Mesenchymal stem cell (in vitro differentiated cells and primary cell): ENCODE measurements at places on chromosomes 5 and 9.
A peak's percentile ranks its signal among the peaks of the same experiment; 100 is the strongest.

DNA sequence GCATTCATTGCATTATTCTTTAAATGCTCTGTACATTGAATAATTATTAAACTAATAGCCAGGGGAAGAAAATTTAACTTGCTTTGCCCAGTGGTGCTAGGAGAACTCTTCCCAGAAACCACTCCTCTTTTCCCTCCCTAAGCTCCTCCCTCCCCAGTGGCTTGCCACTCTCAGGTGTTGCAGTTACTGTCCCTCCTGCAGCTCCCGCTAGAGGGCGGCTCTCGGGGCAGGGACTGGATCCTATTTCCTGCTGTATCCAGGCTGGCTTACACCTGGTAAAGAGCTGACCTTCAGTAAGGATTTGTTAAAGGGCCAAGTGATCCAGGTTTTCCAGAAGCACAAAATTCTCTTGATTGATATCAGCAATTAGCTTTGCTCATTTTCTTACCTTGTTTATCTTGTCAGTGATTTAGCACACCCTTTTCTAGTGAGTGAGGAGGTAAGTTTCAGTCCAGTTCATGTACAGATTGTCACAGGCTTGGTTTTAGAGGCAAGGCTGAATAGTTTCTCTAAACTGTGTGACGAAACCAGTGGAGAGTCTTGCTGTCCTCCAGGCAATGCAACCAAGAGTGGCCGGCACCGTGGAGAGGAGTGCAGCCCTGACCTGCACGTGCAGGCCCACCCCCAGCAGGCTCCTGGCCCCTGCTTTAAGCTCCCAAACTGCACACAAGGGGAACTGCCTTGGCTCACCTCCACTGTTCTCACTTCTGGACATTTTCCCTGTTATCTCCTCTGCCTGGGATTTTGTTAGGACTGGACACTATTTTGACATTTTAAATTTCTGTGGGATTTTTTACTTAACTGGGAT is 423.8 kb downstream of the SPOCK1 start:
- peak; percentile 4 for DNase-seq

DNA sequence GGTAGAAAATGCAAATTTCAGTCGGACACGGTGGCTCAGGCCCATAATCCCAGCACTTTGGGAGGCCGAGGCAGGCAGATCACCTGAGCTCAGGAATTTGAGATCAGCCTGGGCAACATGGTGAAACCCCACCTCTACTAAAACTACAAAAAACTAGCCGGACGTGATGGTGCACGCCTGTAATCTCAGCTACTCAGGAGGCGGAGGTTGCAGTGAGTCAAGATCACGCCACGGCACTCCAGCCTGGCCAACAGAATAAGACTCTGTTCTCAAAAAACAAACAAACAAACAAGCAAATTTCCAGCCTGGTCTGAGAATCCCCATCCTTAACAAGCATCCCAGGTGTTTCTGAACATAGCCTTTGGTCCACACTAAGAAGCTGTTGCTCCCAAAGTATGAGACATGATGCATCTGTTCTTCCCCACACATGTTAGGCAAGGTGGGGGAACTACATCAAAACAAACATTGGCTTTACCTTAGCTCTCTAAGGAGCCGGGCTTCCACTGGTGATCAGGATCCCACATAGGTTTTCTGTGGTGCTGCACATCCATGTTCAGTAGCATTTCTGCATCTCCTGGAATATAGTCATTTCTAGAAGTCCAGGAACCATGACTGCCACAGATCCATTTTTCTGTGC is 92.5 kb upstream of the DMRT1 start:
- DNase-seq, result no peak

- peak; percentile 17 for DNase-seq
These were observed 7.1 kb downstream of the ACTL7A start for GRCh38 chr9:108869092-108869725.

- DNase-seq, result no peak
These were observed 167.6 kb upstream of the FSTL4 start for GRCh38 chr5:133779828-133780475.

GRCh38 chr5:61673007-61673735 is 341.1 kb downstream of the ZSWIM6 start:
- DNase-seq, result peak; percentile 7

GRCh38 chr9:106075960-106076327 is 381.6 kb downstream of the TMEM38B start:
- peak; percentile 13 for DNase-seq

GRCh38 chr5:167228134-167228533 is 1063.3 kb upstream of the WWC1 start:
- no peak for DNase-seq

- DNase-seq, result peak; percentile 87
These were observed 11.1 kb upstream of the MLANA start for GRCh38 chr9:5879419-5880181.

- DNase-seq, result no peak
These were observed 1492.7 kb downstream of the MAT2B start for GRCh38 chr5:164998142-164998541.

DNA sequence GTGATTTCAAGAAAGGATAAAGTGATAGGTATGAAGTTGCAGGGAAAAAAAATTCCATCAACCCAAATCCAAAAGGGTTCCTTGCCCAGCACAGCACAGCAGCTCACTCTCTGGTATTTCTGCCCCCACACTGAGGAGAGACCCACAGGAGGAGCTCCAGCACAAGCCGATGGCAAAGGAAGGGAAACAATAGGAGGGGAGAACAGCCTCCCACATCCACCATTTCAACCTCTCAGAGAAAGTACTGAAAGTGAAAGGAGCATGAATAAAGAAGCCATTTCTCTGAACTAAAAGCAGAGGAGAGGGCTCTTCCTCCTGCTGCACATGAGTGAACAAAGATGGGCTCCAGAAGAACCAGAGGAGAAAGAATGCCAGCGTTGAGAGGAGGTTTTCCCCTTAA is 54.9 kb upstream of the ZSWIM6 start:
- peak; percentile 63 for DNase-seq

DNA sequence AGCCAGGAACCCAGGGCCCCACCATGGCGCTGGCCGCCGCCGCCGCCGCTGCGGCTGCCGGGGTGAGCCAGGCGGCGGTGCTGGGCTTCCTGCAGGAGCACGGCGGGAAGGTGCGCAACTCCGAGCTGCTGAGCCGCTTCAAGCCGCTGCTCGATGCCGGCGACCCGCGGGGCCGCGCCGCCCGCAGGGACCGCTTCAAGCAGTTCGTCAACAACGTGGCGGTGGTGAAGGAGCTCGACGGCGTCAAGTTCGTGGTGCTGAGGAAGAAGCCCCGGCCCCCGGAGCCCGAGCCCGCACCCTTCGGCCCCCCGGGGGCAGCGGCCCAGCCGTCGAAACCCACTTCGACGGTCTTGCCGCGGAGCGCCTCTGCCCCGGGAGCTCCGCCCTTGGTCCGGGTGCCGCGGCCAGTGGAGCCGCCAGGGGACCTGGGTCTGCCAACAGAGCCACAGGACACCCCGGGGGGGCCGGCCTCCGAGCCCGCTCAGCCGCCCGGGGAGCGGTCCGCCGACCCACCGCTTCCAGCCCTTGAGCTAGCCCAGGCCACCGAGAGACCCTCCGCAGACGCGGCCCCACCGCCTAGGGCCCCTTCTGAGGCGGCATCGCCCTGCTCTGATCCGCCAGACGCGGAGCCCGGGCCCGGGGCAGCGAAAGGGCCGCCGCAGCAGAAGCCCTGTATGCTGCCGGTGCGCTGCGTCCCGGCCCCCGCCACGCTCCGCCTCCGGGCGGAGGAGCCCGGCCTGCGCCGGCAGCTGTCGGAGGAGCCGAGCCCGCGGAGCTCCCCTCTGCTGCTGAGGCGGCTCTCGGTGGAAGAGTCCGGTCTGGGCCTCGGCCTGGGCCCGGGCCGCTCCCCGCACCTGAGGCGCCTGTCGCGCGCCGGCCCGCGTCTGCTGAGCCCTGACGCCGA is 749 bp downstream of the SOWAHA start:
- peak; percentile 30 for DNase-seq

DNA sequence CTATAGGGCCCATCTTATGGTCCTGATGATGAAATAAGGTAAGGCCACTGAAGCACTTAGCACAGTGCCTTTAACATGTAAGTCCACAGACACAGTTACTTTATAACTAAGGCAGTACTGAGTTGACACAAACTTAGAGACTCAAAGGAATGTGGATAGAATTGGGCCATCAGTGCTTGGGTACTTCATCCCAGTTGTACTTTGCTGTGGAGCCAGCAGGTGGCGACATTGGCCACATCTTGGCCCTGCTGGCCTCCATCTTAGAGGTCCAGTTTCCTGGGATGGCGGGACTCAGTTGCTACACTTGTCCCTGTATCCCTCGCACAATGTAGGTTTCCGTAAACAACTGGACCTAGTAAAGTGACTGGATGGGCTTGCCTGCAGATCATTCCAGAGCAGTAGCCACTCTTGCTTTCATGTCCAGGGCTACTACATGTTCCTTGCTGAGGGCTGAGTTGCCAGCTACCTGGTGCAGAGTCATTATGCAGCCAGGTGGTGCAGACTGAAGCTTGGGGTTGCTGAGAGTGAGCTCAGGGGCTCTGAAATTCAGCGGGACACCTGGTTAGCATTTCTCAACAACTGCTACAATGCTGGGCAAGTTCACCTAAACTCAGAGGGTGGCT is 10.6 kb downstream of the MTAP start:
- DNase-seq, result peak; percentile 80

DNA sequence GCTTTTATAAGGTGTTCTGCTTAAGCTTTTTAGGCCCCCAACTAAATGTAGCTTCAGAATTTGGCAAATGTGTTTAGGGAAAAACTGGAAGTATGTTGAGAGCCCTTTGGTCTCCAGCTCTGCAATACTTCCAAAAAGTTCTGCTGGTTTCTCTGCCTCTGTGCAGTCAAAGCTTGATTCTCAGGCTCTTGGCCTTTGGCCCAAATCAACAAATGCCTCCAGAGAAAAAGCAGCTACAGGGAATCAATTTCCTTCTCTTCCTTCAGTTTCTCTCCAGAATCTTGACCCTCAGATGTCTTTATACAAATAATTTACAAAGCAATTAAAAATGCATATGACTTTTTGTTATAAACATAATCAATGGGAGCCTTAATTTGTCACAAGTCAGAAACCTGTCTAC is 235.7 kb downstream of the COMMD10 start:
- peak; percentile 3 for DNase-seq

GRCh38 chr9:69546265-69546664 is 125.9 kb downstream of the APBA1 start:
- DNase-seq, result no peak

DNA sequence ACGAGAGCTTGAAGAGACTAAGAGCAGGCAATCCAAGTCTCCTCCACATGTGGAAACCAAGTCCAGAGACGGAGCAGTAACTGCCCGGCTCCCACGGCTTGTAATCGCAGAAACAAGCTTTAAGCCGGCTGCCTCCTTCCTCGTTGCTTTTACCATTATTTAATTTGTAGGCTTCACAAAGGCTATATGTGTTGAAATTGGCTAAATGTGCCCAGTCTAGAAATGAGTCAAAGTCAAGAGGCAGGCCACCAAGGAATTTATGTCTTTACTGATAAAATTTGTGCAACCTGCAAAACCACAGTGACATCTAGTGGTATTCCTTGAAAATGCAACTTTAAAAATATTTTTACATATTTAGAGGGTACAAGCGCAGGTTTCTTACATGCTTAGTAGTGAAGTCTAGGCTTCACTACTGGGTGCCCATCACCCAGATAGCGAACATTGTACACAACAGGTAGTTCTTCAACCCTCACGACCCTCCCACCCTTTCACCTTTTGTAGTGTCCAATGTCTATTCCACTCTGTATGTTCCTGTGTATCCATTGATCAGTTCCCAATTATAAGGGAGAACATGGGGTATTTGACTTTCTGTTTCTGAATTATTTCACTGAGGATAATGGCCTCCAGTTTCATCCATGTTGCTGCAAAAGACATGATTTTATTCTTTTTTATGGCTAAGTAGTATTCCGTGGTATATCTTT is 33.5 kb upstream of the EBF1 start:
- DNase-seq, result peak; percentile 76

DNA sequence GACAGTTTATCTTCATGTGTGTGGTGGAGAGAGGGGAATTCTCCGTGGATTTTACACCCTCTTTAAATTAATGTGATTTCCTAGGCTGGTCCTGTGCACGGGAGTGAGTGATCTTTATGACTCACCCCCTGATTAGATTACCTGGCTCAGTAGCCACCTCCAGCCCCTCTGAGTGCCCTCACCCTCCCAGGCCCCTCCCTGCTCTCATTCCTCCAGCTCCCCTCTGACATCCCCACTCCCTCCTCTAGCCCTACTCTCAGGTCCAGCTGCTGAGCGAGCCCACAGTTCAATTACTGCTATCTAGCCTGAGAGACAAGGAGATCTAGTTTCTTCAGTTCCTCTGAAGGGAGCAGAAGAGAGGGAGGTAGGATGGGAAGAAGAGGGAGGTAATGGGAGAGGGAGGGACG is 61.8 kb upstream of the ARAP3 start:
- DNase-seq, result no peak

- DNase-seq, result no peak
These were observed 629.8 kb downstream of the EFNA5 start for GRCh38 chr5:107040907-107041306.

GRCh38 chr9:133113949-133114885 is 6.8 kb downstream of the RALGDS start:
- peak; percentile 58 for DNase-seq

- peak; percentile 81 for DNase-seq
These were observed 160.8 kb upstream of the CDKN2B start for GRCh38 chr9:22169727-22170503.

DNA sequence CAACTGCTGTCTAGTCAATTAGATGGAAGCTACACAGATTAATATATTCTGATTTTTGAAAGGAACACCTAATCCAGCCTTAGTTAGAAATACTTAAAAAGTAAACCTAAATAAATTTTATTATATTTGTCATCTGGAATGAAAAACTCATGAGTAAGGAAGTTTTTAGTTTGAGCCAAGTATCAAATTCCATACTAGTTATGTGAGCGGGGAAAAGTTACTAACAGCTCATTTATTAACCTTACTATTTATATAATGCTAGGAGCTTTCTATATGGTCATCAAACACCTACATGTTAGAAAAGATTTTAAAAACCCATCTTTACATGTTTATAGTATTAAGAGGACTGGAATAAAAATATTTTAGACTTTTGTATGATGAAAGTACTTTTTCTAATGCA is 41.6 kb upstream of the POU5F2 start:
- no peak for DNase-seq

DNA sequence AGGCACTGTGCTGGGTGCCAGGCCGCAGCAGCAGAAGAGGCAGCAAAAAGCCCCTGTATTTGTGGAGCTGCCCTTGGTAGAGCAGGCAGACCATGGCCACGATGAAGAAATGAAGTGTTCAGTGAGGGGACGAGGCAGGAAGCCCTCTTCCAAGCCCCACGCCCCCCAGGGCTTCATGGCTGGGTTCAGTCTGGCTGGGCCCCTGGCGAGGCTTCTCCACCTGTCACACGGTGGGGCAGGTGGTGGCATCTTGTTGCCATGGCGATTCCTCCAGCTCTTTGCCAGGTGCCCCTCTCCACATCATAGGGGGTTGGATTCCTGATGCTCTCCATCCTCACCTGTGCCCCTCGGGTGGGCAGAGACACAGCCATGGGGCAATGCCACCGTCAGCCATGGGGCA is 21.5 kb downstream of the ADGRD2 start:
- DNase-seq, result no peak
